ENCODE measurements at places on chromosomes 12 and 14. TPM values are rescaled to one million over a fixed set of nuclear protein-coding genes. Genes with fewer than 3 reads are reported as not detected.

Gene ASIC1
- total RNA-seq, result 1.6 TPM

Gene NDRG2
- total RNA-seq, result 1.5 TPM

Gene SDSL
- total RNA-seq, result 2.3 TPM

Gene MANSC1
- 4.6 TPM for total RNA-seq

Gene TGM1
- 3.1 TPM for total RNA-seq

Gene FAM234B
- 7.5 TPM for total RNA-seq

Gene KRT6B
- 4.1 TPM for total RNA-seq

Gene PLD4
- total RNA-seq, result under 0.01 TPM

Gene TFCP2
- total RNA-seq, result 9.6 TPM

Gene ANO4
- not detected for total RNA-seq

Gene TCL1B
- total RNA-seq, result not detected

Gene OR4K5
- total RNA-seq, result not detected

Gene HOXC4
- total RNA-seq, result 0.24 TPM

Gene ASCL1
- total RNA-seq, result not detected

Gene LYZ
- total RNA-seq, result not detected

Gene SLC25A47
- total RNA-seq, result 0.16 TPM

Gene FAM90A1
- 0.16 TPM for total RNA-seq

Gene ZC3H14
- total RNA-seq, result 83.9 TPM

Gene HHIPL1
- total RNA-seq, result 17.9 TPM

Gene PNP
- total RNA-seq, result 13.4 TPM

Gene NGB
- total RNA-seq, result not detected

Gene ARMH4
- 10.1 TPM for total RNA-seq

Gene SERPINA5
- total RNA-seq, result not detected

Gene OLR1
- 0.24 TPM for total RNA-seq

Gene GLI1
- 0.61 TPM for total RNA-seq

Gene LBHD2
- total RNA-seq, result not detected

Gene PTMS
- 84.2 TPM for total RNA-seq

Gene FZD10
- not detected for total RNA-seq

Gene NAV3
- 88.6 TPM for total RNA-seq

Gene FAM222A
- 0.16 TPM for total RNA-seq

Gene GYS2
- not detected for total RNA-seq

Gene MYH6
- not detected for total RNA-seq

Gene GPRC5D
- total RNA-seq, result not detected

Gene MFAP5
- 206 TPM for total RNA-seq

Gene SERPINA4
- total RNA-seq, result not detected

Gene RHEBL1
- total RNA-seq, result not detected

Gene LPAR5
- not detected for total RNA-seq

Gene PRKD1
- 8.0 TPM for total RNA-seq

Gene TRHDE
- 32.8 TPM for total RNA-seq

Gene TC2N
- total RNA-seq, result 0.97 TPM

Gene SYCP3
- total RNA-seq, result 0.16 TPM

Gene GPX2
- total RNA-seq, result not detected

Gene CDKL1
- total RNA-seq, result 14.2 TPM

Gene SART3
- 50.9 TPM for total RNA-seq

Gene SELPLG
- total RNA-seq, result 4.2 TPM

Gene GPR137C
- 0.12 TPM for total RNA-seq

Gene ARID4A
- total RNA-seq, result 10.2 TPM

Gene BMAL2
- total RNA-seq, result 10.3 TPM

Gene C12orf50
- not detected for total RNA-seq

Gene TAS2R50
- total RNA-seq, result 4.7 TPM

Gene KRT6A
- total RNA-seq, result 40.3 TPM

Gene CSRNP2
- 23.0 TPM for total RNA-seq

Gene GPD1
- under 0.01 TPM for total RNA-seq
